LHCN-M2 (cell line): ENCODE measurements at places on chromosomes 5 and 9. TPM values are rescaled to one million over a fixed set of nuclear protein-coding genes. Genes with fewer than 3 reads are reported as not detected.

DNA sequence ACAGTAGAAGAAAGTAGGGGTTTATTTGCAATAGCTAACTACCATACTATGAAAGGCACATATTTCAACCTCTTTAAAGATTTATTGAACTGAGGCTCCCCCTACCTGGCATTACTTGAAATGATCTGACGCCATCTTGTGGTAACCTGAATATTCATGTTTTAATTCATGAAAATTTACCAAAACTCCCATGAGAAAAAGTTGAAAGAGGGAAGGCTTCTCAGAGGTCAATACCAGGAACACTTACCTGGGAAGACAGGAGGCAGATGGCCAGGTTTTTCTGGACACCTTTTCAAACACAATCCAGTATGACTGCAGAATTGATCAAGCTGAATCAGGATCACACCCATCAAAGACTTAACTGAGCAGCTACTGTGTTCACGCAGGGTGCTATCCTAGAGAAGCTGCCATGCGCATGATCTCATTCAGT lies 9.4 kb downstream of the PRELID2 start:
- peak; percentile 56 for DNase-seq

FRRS1L gene
- total RNA-seq: under 0.01 TPM in 1 of 2 replicates, not detected in the other

DNA sequence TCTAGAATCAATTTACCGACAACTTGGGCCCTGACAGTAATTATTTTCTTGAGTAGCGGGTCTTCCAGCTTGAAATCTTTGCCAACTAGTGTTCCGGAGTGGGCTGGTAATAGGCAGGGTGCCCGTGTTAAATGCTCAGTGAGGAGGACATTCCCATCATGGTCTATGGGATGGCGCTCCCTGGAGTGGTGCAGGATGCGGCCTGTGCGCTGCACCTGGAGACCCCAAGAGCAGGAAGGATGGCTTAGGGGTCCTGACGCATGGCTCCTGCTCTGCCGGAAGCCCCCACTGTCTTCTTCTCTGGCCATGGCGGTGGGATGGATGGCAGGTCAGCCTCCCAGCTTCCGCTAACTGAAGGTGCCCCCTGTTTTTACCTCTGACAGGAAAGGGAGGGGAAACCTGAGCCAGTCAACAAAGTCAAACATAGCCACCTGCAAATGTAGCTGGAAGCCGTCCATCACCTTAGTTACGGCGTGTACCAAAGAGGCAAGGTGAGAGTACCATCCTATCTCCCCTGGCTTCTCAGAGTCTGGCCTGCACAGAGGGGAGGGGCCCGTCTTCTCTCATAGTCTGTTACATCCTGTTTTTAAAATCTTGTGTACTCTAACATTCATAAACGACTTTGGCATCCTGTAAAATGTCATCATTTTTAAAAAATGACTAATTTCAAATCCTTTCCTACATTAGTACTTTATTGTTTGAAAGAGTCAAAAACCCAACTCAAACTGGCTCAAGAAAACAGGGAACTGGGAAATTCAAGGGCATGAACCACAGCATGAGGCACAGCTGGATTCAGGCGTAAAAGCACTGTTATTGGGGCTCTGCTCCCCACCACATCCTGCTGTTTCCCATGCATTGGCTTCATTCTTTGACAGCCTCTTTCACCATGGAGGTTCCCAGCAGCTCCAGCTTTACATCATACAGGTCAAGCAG lies 28.5 kb upstream of the UNC5A start:
- no peak for DNase-seq

ABCA1 gene
- total RNA-seq: 2.9 and 12.2 TPM in 2 replicates

DNA sequence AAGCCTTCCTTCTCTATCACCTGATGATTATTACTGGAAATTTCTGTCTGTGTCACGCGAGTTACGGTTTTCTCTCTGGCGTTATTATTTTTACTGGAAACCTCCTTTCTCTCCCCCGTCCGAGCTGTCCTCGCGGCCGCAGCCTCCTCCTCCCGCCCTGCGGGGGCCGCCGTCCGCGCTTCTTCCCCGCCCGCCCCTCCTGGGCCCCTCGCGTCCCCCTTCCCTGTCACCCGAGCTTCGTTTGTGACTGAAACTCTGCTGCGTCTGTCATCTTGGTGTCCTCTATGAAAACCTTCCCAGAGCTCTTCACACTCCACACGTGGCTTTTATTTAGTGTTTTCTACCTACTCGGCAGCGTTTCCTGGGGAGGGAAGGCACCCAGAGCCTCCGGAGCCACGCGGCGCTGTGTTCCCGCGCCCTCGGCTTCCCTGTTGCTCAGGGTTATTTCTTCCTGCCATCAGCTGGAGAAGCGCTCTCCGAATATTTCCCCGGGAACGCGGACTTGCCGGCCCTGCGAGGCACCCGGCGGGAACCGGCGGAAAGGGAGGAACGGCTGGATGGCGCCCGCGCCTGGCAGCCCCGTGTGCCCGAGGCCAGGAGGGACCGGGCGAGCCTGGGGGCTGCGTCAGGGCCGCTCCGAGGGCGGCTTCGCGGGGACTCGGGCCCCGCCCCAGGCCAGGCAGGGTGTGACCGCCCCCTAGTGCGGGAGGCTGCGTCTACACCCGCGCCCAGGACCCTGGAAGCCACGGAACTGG lies 33.9 kb downstream of the TRIP13 start:
- DNase-seq: no peak

DIPK1B gene
- total RNA-seq: 0.77 TPM in 1 of 2 replicates, not detected in the other

DNA sequence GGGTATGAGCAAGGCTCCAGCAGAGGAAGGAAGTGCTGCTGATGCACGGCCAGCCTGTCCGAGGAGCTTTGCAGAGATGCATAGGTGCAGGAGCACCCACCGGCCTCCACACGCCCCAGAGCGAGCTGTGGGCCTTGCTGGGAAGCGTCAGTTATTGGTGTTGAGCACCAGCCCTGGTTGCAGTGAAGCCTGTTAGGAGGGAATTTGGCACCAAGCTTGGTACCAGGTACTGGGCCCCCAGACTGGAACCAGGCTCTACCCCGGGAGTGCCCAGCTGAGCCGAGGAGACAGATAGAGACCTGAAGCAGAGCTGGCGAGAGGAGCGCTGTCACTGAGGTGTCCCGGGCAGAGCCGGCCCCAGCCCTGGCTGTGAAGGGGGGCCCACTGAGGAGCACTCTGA lies 5.2 kb downstream of the TCF7 start:
- no peak for DNase-seq

CCNO gene
- total RNA-seq: 0.23 and 0.32 TPM in 2 replicates

- no peak for DNase-seq
Observed at GRCh38 chr5:79973996-79974395, 17.1 kb downstream of the MTX3 start.

- DNase-seq: no peak
Observed at GRCh38 chr5:122306461-122306860, 5.6 kb upstream of the SNCAIP start.

GDA gene
- total RNA-seq: not detected in 2 replicates

SLC46A2 gene
- not detected in 2 replicates for total RNA-seq

DNA sequence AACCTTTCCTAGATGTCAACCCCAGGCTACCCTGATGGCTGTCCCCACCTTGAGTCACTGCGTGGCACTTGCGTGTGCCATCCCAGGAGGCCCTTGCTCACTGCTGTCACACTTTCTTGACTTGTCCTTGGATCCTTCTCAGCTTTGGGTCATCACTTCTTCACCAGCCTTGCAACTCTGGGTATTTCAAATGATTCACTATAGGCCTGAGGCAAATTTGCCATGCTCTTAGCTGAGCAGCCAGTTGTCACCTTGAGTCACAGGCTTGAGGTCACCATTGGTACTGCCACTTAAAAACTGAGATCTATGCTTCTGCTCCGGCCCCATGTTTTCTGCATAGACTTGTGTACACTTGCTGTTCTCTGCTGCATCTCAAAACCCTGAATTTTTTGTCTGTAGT lies 84.7 kb downstream of the BASP1 start:
- DNase-seq: no peak

TRAPPC13 gene
- total RNA-seq: 33.4 and 36.3 TPM in 2 replicates

DNA sequence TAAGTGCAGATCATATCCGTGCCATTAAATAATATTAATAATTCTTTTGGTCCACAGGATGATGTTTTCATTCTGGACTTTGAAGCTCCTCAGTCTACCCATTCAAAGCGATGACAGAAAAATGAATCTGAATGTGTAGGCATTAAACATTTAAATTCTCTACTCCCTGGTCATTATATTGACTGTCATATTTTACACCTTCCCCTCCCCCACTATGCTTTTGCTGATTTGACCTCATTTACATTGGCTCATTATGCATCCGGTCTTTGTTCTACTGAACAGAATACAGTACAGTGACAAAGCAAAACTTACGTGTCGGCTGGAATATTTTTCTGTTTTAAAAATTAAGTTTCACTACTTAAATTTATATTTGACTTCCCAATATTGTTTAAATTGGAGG lies 289.7 kb upstream of the TMEM161B start:
- no peak for DNase-seq

NIM1K gene
- 1.2 and 2.0 TPM in 2 replicates for total RNA-seq

DNA sequence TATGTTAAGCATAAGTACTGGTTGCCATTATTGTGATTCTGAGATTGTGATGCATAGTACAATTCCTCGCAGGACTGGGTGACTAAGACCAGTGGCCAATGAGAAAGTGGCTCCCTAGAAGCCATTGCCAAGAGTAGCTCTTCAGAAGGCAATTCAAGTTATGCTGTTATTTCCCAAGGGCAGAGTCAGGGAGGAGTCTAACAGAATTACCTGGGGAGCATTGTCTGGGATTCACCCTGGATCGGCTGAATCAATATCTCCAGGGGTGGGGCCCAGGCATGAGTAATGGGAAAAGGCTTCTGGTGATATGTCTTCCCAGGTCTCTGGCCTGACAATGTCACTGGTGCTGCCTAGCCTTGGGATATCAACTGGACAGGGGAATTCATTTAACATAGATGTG lies 10.9 kb upstream of the ARHGEF28 start:
- no peak for DNase-seq

DNA sequence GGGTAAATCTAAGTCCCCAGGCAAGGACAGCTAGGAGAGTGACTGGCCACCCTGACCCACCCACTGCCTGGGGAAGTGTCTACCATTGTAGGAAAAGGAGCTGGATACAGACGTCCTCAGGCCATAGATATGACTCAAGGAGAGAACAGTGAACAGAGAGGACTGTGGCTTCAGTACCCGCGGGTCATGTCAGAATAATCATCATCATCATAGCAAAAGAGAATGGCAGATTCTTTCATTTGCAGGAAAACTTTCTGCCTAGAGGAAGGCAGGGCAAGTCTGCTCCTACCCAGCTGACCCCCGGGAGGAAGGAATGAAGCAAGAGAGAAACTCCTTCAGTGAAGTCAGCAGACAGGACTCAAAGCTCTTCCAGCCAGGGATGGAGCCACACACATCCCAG lies 52.2 kb upstream of the UBTD2 start:
- DNase-seq: no peak

DNA sequence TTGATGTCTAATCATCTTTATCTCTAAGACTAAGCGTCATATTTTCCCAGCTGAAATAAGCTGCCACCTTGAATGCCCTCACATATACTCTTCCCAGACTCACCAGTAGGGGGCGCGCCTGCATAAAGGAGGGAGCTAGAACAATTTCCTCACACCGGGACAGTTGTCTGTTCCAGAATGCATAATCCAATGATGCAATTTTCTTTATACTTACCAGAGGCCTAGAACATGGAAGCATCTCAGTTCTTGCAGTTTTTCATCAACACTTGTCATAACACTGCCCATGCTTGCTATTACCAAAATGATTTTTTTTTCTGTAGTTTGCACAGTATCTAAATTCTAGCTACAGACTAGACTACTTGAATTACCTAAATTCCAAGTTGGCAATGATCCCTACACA lies 203.9 kb downstream of the FRMD3 start:
- peak; percentile 83 for DNase-seq

FBXW11 gene
- 69.2 and 78.4 TPM in 2 replicates for total RNA-seq

GRCh38 chr9:5445886-5446285 lies 4.5 kb upstream of the CD274 start:
- no peak for DNase-seq

GRCh38 chr5:57338068-57338867 lies 144.3 kb downstream of the ACTBL2 start:
- peak; percentile 29 for DNase-seq
